ENCODE measurements at places on chromosomes 6 and 20.

DNA sequence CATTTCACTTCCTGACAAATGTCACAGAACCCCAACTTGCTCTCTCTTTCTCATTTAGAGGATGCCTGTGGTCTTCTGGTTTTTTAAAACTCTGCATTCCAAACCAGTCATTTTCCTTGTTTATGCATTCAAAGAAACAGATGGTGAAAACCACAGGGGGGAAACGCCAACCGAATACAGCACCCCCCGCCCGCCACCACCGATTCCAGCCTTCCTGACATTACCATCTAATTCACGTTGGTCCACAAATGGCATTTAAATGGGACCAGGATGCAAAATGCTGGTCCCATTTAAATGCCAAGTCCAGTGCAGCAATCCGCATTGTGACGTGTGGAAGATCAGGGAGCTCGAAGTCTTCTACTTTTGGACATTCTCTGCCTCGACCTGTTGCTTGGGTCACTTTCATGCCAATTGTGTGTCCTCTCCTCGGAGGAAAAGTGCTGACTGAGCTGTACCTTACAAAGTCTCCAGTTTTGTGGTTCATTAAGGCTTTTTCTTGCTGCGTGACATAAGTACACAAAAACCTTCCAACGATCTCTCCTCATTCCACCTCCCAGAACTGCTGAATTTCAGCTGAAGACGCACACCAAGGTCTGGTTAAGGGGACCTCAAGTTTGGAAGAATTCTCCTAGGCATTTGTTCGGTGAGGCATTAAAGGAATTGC is 35.8 kb downstream of the NEDD9 start:
- no peak for DNase-seq

DNA sequence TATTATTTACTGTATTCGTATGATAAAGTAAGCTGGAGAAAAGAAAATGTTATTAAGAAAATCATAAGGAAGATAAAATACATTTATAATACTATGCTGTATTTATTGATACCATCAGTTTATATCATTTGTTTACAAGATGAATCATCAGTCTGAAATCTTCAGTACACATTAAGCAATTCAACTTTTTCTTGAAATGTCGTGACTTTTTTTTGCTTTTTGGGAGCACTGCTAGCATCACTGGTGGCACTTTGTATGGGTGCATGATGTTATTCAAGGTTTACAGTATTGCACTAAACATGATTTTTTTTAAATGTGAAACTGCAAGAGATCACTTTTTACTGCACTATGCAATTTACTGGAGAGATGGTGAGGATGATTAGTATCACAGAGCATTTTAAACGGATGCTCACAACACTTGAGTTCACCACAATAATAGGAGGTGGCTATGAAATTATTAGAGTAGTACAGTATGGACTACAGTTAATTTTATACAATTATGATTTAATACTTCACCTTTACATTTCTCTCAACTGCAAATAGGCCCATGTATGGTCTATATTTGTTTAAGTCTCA is 85.9 kb downstream of the SNAP25 start:
- no peak for DNase-seq

- no peak for DNase-seq
Observed at GRCh38 chr6:144346719-144347447, 61.7 kb downstream of the UTRN start.

- no peak for DNase-seq
Observed at GRCh38 chr20:16457514-16457913, 115.7 kb downstream of the KIF16B start.

DNA sequence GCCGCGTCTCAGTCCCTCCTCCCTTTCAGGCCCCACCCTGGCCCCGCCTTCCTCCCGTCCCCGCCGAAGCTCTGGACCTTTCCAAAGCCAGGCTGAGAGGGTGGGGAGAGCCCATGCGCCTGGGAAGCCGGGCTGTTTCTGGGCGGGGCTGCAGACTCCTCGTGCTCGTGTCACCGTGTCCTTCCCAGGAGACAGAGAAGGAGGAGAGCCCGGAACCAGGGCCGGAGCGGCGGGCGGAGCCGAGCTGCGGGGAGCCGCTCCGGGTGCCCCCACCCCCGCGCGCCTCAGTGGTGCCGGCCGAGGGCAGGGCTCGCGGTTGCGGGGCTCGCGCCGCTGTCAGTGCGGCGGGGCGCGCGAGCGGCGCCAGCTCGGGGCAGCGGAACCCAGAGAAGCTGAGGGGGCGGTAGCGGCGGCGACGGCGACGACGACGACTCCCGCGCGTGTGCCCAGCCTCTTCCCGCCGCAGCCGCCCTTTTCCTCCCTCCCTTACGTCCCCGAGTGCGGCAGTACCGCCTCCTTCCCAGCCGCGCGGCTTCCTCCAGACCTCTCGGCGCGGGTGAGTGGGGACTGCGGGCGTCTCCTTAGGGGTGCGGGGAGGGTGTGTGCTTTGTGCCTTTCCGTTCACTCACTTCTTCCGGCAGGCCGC is at the start of gene RALY:
Gene RALY, plus strand, starts transcription at position 336 of the 646 bp plus-strand sequence. CDS start 78,164 bp downstream, outside the sequence.
- DNase-seq = peak; percentile 78

GRCh38 chr6:15577550-15578171 is 85.2 kb downstream of the DTNBP1 start:
- DNase-seq = no peak

GRCh38 chr6:157017861-157018260 is 240.7 kb downstream of the ARID1B start:
- no peak for DNase-seq

- no peak for DNase-seq
Observed at GRCh38 chr6:99645986-99646385, 39.4 kb downstream of the PRDM13 start.

GRCh38 chr6:3542032-3542640 is 85.3 kb upstream of the SLC22A23 start:
- no peak for DNase-seq

DNA sequence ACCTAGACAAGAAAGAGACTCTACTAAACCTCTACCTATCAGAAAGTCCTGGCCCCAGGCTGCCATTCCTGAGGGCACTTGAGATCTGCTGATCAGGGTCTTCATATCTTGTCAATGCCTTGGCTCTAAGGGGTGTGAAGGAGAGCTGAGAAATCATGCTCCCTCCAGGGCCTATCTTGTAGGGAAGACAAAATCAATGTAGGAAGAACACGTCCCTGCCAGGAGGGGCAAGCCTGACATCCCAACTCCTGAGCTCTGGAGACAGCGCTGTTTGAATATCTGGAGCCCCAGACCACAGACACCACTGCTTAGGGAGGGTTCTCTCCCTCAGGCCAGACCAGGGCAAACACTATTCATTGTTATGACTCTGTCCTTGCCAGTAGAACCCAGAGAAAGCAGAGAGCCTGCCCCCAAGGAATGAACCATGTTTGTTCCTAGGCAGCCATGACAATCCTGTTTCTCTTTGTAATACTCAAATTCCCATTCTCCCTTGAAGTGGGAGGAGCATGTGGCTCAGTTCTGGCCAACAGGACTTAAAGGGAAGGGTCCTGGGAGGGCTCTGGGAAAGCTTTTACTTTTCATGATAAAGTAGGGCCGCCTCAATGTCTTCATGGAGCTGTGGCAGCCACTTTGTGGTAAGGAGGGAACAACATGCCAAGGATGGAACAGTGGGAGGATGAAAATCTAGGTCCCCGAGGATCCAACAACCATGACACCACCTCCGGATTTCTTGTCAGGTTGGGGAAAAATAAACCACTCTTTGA is 1.8 kb upstream of the FASTKD5 start:
- DNase-seq = no peak

DNA sequence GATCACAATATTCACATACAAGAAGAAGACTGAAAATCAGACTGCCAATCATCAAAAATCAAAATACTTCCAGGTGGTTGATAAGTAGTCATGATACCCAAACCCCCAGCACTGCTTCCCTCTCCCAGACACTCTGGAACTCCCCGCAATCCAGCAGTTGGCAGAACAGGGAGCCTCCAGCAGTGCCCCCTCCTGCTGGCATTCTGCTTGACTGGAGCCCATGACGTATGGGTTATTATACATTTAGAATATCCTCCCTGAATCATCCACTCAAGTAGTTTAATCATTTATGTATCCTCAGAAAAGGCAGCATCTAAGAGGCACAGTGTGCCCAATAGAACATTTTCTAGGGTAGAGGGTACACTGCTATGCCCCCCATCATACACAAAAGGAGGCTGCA is 9.3 kb upstream of the OGFRL1 start:
- DNase-seq = no peak

GRCh38 chr6:6588924-6589709 is 597 bp downstream of the LY86 start:
- no peak for DNase-seq

DNA sequence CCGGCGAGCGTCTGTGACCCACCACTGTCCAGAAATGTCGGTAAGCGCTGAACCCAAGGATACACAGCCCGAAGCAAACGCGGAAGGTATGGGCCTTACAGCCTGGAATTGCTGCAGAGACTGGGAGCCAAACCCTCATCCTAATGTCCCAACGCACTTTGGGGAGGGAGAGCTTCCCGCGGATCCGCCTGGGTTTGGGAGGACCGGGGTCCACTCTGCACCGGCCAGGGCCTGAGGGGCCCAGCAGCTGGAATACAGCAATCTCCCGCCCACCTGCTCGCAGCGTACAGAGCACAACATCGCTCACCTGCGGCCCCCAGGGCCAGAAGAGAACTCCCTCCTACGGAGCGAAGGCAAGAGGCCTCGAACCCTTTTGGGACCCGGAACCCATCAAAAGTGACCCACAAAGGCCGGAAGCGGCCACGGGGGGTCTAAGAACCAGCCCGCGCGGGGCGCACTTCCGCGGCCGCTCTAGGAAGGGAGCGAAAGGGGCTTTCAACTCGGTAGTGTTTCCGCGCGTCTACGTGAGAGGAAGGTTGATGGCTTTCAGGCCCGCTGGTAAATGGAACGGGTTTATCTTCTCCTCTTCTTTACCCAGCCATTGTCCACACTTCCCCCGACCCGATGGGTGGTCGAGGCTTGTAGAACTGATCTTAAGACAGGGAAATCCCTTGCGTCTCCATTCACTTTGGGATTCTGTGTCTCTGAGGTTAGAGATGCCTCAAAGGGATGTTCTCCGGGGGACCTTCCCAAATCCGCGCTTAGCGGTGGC is at the start of gene ZSCAN12:
Gene ZSCAN12, minus strand, starts transcription at position 398 of the 772 bp plus-strand sequence. CDS start 1,342 bp downstream, outside the sequence.
- peak; percentile 86 for DNase-seq

GRCh38 chr6:14925699-14926026 is 320.2 kb upstream of the JARID2 start:
- no peak for DNase-seq

DNA sequence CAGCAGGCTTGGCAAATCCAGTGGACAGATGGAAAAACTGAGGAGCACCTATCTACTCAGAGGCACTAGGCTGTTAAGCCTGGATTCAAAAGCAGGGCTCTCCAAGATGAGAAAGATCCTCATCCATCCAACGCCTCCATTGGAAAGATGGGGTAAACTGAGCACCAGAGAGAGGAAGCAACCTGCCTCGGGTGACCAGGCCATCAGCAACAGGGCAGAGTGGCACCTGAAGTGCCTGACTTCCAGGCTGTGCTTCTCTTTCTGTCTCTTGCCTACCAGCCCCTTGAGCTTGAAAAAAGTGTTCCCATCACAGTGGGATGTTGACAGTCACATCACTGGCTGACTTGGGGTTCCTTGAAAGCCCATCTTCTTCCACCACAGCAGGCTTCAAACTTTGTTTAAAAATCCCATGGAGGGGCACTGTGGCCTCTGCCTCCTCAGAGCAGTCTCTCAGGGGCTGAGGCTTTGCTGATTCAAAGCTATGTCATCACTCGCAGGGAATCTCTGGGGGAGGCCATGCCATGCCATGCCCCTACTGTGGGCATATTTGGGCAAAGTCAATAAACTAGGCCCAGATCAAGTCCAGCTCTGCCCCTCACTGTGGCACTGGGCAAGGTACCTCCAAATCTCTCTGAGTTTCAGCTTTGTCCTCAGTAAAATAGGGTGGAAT is 44.8 kb upstream of the TGM2 start:
- no peak for DNase-seq

DNA sequence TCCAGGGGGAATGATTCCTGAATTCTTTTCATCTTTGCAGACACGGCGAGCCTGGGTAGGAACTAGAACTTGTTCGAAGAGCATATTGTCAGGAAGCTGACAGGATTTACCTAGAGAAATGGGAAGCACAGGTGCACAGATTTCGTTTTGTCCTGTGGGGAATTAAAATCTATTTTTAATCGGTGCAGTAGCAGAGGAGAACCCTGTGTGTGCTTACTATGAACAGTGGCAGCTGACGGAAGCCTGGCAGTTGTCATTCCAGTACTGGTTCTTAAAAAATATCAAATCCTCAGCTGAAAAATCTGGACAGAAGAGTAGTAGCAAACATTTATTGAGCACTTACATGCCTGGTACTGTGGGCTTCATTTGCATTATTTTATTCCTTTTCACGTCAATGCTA is 609.0 kb downstream of the QKI start:
- DNase-seq = no peak

DNA sequence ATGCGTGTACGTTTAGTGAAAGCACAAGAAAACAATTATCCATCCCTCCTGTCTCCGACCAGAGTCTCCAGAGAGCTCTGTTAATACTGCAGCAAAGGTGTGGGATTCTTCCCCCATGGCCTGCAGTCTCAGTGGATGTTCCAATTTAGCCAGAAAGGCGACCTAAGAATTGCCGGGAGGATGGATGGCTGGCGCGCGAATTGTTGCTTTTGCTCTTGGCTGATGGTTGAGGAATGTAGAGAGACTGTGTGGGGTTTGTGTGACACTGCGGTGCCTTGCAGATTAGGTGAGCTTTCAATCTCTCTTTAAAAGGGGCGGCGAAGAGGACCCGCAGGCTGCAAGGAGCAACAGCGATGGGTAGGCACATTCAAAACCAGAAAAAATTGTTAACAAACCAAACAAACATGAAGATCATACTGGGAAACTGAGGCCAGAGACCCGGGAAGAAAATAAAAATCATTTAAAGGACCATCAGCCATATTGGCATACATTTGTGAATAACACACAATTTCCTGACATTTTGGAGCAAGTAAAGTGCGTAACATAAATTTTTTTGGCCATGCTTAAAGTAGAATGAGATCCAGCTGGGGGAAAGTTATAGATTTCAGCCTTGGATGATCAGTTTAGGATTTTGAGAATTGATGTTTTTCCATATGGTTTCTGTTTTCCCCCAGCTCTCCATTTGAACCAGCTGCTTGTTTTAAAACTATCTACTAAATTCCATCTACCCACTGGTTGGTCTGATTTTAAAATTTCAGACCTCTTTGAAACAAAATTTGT is 46.3 kb downstream of the GNAS start:
- no peak for DNase-seq

- DNase-seq = no peak
Observed at GRCh38 chr20:18748987-18749386, 64.6 kb upstream of the SCP2D1 start.

GRCh38 chr20:36210436-36211021 is 25.7 kb upstream of the AAR2 start:
- DNase-seq = no peak

- DNase-seq = no peak
Observed at GRCh38 chr6:140345935-140346334, 971.5 kb upstream of the CITED2 start.

GRCh38 chr20:32445539-32446273 is 87.6 kb downstream of the ASXL1 start:
- DNase-seq = no peak

DNA sequence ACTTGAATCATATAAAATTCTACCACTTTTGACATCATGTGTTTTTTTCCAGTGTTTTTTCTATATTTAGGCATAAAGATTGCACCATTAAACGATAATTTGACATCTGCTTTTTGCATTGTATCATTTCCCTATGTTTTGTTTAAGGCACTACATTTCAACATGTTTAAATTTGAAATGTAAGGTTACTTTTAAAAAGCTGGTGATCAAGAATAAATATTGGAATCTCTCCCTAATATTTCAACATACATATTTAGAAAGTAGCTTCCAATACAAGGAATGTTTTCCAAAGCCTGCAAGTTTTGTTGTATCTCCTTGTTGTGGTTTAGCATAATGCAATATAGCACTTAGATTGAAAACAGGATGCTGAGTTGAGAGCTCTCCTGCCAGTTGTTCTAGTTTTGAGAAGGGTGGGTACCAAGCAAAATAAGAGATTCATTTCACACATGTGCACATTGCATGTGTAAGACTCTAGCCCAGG is 76.5 kb downstream of the SYNJ2 start:
- DNase-seq = no peak

Measured in CD4-positive, alpha-beta T cell treated with Interferon alpha-2 for 1 hour (primary cell).